DMS79 (cell line): ENCODE measurements at places on chromosomes 5 and 9.

DNA sequence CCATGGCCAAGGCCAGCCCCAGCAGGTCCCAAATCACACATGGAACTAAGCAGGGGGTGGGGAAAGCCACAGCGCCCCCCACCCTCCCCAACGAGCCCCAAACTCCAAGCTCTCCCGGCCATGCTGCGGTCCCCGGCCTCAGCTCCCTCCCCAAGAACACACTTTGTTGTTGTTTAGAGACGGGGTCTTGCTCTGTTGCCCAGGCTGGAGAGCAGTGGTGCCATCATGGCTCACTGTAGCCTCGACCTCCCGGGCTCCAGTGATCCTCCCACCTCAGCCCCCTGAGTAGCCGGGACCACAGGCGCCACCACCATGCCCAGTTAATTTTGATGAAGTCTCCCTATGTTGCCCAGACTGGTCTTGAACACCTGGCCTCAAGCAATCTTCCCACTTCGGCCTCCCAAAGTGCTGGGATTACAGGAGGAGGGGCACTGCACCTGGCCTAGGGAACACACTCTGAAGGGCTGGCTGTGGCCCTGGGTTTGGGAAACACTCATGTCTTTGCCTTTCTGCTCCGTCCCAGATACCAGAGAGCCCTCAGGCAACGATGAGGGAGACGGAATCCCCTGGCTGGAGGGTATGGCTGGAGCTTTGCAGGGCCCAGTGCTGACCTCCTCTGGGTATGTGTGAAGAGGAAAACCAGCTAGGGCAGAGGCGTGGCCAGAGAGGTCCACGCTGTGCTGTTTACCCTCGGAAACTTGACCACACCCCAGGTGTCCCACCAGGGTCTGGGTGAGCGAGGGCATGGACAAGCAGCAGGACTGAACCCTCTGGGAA lies 53.2 kb upstream of the UBAC1 start:
- no peak for DNase-seq

DNA sequence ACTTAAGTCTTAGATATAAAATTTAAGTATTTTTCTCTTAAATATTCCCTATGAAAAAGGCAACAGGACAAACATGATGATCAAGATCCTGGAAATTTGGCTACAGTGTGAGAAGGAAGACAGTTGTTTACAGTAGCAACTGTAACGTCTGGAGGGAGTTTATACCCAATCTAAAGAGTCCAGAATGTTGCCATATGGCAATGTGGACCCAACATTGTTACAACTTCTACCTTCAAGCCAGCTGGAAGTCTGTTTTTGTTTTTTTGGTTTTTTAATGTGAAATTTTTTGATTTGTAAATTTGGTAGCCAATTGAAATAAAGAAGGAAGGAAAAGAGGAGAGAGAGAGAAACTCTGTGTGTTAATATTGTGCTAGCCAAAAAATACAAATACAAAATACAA lies 233.4 kb downstream of the CHSY3 start:
- no peak for DNase-seq

- peak; percentile 67 for DNase-seq
These were observed 140.2 kb downstream of the SH3GL2 start for GRCh38 chr9:17719053-17719452.

DNA sequence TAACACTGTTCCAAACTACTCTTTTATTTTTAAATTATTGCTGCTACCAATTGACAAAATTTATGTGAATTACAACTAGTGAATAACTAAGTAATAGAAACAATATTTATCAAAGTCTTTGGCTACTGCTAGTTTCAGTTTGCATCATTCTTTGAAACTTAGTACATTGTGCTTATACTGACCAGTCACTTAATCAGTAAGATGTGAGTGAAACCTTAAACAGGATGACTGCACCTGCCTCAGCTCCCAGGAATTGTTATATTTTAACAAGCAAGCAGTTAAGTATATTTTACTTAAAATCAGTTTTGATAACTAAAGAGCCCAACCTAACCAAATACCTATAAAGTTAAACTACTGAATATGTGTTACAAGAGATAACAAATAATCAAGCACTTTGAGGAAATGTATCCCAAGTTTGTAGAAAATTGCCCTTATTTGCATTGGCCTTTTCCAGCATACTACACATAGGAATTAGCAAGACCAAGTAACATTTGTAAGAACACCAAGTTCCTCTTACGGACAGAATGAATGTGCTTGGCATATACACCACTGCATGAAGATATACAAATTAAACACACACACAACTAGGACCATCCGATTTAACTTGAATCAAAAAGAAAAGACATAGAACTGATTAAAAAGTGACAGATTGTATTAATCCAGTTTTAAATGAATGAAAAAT lies 545.5 kb upstream of the DAB2 start:
- DNase-seq = no peak

DNA sequence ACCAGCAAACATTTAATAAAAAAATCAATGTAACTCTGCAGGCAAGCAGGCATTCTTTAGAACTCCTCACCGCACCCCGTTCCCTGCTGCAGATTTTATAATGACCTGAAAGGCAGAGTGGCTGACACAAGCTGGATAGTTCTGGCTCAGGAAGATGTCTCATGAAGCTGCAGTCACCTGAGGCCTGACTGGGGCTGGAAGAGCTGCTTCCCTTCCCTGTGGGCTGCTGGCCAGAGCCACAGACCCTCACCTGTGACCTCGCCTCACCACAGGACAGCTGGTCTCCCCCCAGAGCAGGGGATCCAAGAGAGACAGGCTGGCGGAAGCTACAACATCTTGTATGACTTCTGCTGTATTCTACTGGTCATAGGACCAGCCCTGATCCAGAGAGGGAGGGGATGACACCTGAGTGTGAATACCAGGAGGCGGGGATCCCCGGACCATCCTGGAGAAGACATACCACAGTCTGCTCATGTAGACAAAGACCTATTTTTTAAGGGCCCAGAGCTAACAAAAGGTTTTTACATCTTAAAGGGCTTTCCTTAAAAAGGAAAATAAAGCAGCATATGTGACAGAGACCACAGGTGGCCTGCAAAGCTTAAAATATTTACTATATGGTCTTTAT lies 43.9 kb downstream of the RAPGEF1 start:
- DNase-seq = no peak

GRCh38 chr5:58064801-58065200 lies 395.1 kb downstream of the PLK2 start:
- DNase-seq = no peak

- no peak for DNase-seq
These were observed 537 bp downstream of the MEIKIN start for GRCh38 chr5:131944702-131945550.

DNA sequence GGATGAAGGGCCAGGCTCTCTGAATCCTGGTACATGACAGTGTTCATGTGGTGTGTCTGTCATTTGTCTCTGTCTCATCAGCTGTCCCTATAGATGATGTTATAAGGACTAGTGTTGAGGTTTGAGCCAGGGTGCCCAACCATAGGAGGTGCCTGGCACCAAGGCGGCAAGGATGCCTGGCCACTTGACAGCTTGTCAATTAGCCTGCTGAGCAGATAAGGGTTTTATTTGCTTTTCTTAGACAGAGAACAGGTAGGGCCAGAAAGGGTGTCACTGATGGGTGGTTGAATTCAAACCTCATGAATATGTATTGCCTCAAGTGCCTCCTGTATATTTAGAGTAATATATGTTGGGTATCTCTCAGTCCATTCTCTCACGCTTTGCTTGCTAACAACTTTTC lies 30.1 kb upstream of the AUH start:
- DNase-seq = no peak
